Stimulated activated CD4-positive, alpha-beta T cell treated with anti-CD3 and anti-CD28 coated beads, TNF-alpha, amount 100 ng/mL, for 4 hours (primary cell): ENCODE measurements at places on chromosomes 4 and X.

- no peak for DNase-seq
Measured at GRCh38 chr4:85522277-85522676, 47.3 kb downstream of the ARHGAP24 start.

- no peak for DNase-seq
Measured at GRCh38 chr4:45475548-45475947, 648.3 kb downstream of the GABRG1 start.

DNA sequence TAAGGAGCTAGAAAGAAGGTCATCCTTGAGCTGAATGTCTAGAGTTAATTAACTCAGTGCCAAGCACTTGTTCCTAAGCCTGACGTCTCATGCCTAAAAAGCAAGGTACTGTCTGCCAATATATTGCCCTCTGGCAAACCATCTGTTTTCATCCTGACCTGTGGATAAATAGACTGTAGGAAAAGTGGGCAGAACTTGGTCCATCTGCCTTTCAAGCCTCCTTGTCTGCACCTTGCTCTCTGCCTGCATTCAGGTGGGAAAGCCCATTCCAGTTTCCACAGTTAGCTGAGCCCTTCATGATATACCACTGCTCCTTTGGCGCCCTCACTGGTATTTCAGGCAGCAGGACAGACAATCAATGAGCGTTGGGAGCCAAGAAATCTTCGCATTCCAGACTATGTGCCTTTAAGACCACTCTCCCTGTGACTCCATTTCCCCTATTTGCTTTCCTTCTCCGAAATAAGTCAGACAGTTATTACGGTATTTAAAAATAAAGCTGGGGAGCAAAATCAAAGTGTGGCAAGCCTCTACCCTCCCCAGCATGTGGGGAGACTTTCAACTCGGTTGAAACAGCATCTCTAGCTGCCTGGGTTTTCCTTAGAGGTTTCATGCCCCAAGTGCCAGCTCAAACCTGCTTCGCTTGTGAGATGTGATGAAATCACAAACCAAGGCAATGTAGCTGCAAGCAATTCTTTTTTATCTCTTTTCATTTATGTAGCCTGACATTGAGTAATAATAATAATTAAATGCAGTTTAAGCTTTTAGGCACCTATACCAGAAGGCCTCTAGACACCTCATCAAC is 2.5 kb upstream of the CCDC149 start:
- no peak for DNase-seq

DNA sequence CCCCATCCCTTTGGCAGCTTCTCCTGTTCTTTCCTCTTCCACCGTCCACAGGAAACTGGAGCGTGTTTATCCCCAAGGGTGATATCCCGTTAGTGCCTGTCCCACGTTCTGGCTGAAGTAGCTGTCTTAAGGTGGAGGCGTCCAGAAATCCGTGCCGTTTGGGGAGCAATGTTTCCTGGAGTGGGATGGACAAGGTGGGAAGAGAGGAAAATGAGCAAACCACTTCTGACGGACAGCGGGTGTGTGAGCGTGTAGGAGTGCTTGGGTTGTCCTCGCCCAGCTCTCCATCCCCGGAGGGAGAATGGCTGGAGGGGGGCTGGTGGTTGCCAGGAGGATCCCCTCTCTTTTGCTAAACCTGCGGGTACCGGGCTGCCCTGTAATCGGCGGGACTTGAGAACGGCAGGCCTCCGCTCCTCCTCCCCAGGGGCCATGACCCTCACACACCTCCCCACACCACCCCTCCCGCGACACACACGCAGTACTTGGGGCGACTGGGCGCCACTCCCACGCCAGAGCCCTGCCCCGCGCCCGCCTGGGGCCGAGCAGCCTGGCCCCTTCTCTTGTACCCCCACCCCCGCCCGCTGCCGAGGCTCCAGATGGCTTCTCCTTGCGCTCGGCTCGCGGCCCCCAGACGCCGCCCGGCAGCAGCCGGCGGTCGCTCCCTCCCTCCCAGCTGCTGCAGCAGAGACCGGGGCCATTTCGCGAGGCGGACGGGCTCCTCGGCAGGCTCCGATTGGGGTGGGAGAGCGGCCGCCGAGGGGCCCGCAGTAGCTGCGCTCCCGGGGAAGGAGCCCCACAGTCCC is 13.9 kb upstream of the PRDM8 start:
- no peak for DNase-seq

DNA sequence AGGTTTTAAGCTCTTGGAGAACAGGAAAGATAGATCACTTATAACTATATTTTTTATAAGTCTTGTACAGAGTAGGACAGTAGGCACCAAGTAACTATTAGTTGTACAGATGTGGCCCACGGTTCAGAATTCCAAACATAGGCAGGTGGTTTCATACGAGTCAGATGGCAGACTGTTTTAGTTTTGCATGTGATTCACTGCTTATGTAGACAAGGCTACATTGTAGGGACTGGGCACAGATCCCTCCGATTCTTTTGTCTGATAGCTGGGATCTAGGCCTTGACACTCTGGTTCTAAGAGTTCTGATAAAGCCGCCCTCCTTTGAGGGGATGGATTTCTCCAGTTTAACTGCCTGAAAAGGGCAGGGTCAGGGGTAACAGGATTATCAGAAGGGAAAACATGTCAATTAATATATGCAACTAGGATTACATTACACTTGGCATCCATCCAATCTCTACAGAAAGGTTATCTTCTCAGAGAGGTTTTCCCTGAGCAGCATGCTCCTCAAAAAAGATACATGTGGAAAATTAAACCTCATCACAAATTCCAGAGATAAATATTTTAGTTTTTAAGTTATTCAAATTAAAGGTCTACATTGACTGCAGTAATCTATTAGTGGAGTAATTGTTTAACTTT is 87.8 kb downstream of the SPRY1 start:
- DNase-seq: no peak

DNA sequence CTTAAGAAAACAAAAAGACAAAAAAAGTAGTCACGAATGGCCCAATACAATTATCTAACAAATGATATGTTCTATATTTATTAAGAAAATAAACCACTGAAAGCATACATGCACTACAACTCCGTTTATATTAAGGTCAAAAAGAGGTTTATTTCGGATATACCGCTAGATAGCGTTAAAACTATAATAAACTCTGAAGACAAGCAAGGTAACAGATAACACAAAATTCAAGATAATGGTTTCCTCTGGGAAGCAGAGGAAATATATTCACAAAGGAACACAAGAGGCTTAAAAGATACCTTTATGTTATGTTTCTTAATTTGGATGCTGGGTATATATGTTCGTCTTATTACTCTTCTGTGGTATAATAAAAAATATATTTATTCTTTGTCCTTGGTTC is 4.7 kb upstream of the FAM200B start:
- no peak for DNase-seq

DNA sequence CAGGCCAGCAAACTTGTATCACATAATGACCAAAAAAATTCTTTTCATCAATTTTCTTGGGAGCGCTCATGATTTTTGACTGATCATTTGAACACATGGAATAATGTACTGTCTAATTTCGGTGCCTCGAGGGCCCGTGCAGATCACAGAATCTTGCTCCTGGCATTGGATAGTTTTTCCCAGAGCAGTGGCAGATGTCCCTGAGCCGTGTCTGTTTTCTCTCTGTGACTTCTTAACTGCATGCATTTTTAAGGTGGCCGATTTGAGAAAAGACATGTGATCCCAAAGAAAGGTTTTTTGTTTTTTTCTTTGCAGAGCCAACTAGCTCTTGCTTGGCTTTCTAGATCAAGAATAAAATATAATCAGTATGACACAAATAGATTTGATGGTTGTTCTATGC is 19.7 kb downstream of the GPRIN3 start:
- no peak for DNase-seq

GRCh38 chrX:13026877-13027652 is 17.4 kb downstream of the FAM9C start:
- DNase-seq: no peak

DNA sequence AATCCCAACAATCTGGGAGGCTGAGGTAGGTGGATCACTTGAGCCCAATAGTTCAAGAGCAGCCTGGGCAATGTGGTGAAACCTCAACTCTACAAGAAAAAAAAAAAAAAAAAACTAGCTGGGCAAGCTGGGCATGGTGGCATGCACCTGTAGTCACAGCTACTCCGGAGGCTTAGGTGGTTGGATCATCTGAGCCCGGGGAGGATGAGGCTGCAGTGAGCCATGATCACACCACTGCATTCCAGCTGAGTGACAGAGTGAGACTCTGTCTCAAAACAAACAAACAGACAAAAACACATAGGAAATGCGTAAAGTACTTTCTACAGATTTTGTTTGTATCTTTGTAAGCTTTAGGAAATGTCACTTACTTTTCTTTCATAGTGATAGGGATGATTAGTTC is 307.2 kb upstream of the NR3C2 start:
- no peak for DNase-seq

- no peak for DNase-seq
Measured at GRCh38 chrX:132114607-132115006, 13.2 kb downstream of the FRMD7 start.

DNA sequence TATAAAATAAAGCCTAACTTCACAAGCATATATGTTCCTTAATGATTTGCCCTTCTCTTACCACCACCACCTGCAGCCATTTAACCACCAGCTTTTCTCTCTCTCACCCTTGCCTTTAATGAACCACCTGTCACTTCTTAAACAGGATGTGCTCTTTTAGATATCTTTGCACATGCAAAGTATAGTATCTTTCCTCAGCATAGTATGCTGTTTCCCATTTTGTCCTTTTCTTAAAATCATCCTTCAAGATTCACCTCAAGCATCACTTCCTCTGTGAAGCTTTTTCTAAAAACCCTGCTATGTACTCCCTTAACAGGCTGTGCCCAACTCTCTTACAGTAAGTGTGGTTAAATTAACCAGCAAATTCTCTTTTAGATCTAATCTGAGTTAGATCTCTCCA is 8.2 kb upstream of the CNOT6L start:
- DNase-seq: no peak
